ENCODE measurements at places on chromosomes 4 and X. TPM values are rescaled to one million over a fixed set of nuclear protein-coding genes. Genes with fewer than 3 reads are reported as not detected.

DNA sequence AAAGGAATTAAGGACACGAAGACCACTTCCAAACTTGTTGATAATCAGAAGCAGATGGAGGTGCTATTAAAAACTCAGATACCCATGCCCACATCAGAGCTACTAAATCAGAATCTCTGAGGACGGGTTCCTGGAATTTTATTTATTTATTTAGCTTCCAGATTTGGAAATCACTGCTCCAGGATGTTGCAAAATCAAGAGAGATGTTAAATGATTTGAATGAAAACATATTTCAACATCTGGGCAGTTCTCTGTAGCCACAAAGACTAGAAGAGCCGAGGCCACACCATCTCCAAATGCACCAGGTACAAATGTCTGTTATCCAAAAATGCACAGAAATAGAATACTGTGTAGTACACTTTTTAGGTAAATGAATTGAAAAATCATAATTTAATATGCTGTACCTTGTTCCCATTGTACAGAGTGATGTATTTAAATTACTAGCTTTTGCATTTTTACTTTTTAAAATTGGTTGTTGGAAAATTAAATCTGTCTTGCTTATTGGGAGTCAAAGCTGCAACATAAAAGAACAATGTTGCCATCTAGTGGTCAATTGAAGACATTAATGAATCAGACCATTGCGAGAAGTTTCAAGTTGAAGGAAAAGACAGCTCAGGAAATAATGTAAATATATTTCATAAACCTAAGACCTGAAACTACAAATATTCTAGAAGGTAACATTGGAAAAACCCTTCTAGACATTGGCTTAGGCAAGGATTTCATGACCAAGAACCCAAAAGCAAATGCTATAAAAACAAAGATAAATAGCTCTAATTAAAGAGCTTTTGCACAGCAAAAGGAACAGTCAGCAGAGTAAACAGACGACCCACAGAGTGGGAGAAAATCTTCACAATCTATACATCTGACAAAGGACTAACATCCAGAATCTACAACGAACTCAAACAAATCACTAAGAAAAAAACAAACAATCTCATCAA lies 151.3 kb upstream of the TTC29 start:
- DNase-seq: no peak

- no peak for DNase-seq
These were observed 674 bp upstream of the IL15 start for GRCh38 chr4:141635736-141636081.

- DNase-seq: peak; percentile 1
These were observed 286.3 kb upstream of the AGA start for GRCh38 chr4:177728361-177729152.

DNA sequence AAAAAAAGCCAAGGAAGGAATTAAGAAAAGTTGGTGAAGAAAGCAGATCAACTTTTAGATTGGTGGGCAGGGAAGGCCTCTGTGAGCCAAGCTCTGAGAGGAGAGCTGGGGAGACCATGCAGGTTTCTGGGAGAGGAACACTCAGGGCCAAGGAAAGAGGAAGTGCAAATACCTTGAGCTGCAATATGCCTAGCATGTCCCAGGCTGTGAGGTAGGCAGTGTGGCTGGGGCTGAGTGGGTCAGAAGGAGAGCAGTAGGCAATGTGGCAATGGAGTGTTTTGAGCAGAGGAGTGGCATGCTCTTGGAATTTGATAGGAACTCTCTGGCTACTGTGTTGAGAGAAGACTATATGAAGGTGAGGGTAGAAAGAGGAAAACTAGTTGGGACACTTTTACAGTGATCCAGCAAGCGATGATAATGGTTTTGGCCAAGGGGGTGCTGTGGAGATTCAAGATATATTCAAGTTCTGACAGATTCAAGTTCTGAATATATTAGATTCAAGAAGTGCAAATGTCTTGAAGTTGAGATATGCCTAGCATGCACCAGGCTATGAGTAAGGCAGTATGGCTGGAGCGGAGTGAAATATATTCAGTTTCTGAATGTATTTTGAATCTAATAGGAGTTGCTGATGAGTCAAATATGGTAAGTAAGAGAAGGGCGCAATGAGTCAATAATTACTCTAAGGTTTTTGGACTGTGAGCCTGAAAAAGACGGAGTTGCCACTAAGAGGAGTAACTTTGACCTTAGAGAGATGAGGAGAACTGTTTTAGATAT lies 172.5 kb downstream of the CAMK2D start:
- DNase-seq: no peak

DNA sequence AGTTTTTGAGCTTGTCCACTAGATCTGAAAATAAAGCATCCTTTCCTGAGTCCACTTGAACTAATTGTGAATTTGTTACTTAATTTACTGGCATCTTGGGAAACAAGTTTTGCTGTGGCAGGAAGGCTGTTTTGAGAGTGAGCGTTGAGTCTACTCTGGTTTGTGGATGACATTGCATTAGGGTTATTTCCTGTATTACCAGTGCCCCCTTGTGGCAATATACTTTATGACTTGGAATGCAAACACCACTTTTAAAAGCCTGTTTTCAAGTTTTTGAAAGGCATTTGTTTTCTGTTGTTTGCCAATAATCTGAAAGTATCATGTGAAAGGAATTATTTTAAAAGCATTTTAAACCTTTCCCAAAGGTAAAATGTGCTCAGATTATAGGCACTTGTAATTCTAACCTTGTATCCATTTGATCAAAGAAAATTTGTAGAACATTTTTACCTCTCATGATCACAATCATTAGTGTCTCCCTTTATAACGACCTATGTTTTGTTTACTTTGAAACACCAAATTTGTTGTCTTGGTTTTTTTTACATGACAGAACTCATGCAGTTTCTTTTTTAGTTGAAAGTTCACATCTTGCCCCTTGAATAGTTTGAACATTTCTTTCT lies 18.0 kb upstream of the CYP2U1 start:
- DNase-seq: no peak

GRCh38 chr4:189087971-189088370 lies 852.7 kb upstream of the FRG1 start:
- DNase-seq: no peak

DNA sequence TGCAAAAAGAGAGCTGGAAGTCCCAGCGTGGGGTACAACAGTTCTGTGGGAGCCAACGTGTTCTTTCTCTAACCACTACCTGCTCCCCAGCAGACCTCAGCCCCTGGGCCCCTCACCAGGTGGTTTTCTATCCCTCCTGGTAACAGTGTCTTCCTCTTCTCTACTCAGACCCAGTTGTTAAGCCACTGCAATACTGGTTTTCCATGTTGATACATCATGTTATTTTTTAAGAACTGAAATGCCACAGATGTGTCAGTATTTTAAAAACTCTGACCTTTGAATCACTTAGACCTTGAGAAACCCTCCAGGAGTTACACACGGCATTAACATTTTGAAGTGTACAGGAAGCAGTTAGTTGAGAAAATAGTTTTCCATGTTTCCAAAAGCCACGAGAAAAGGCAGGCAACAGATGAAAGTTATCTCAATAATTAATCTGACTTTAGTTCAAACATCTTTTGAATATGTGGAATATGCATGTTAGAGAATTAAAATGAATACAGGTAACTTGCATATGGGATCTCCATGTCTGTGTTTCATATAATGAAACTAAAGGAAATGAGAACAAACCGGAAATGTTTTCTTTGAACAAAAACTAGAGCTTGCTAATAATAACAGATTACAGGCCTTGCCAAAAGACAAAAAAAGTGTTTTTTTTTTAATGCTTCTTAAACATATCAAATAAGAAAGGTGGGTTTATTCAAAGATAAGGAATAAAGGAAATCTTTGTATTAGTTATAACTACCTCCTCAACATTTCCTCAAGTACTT lies 108.8 kb downstream of the ZNF827 start:
- no peak for DNase-seq

DNA sequence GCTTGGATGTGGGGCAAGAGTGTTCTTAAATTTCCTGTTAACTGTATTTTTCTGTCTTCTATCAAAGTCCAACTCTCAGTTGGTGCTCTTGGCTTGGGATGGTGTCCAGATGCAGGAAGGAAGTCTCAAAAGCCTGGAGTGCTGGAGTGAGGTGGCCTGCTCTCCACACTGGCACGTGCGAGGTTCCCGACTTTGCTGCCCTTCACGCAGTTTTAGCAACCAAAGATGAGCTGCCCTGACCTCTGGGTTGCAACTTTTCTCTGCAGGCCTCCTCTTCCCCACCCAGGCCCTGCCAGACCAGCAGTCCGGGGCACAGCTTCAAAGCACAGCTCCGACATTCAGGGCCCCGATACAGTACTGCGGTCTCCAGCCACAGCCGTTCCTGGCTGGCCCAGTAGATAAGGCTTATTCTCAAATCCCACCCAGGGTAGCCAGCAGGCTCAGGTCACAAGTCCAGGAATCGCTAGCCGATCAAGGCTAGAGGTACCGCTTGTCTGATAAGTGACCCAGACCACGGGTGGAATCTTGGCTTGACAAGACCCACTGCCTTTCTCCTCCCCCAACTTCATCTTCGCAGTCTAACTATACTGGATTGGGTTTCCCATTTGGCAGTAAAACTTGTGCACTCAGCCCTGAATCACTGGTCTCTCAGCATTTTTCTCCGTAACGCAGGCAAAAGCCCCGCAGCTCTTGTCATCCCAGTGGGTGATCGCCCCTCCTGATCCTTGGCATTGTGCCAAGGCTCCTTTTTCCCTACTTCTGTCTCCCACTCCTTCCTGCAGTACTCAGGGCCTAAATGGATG lies 21.8 kb upstream of the JADE1 start:
- DNase-seq: no peak

Gene PLS3
- total RNA-seq: 59.6 TPM
